Lung (tissue), 17 donors: ENCODE measurements at places on chromosomes 2 and 18.
A peak's percentile ranks its signal among the peaks of the same experiment; 100 is the strongest.

- DNase-seq = peak; percentile 26
Measured at GRCh38 chr18:23228102-23229061, 93.1 kb downstream of the CABLES1 start.

DNA sequence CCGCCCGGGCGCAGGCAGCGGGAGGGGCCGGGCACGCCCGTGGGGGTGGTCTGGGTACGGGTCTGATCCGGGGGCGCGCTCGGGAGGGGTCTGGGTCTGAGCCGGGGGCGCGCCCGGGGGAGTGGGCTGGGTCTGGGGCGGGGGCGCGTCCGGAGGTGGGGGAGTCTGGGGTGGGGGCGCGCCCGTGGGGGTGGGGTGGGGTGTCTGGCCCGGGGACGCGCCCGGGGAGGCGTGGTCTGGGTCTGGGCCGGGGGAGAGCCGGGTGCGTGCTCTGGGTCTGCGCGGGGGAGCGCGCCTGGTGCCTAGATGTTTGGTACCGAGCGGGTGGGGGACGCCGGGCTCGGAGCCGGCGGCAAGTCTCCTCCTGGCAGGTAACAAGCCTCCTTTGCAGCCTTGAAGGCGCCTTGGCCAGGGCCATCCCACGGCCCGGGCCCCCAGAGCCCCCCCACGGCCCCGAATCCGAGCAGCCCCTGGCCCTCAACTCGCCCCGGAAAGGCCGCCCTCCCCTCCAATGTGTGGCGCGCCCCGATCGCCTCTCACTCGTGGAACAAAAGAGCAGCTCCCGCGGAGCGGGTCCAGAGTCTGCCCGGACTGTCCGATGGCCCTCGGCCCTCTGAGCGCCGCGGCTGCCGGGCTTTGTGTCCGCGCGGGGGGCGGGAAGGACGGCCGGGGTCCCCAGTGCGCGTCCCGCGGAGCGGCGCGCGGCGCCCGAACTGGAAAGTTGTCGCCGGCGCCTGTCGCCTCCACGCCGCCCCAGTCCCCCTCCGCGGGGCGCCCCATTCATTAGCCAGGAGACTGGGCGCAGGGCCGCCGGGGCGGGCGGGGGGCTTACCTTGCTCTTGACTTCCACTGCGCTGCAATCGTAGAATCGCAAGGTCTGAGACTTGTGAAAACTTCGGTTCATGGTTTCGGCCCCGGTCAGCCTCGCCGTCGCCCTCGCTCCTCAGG, 595 bp downstream of the PARD6G start:
- DNase-seq = peak; percentile 66

DNA sequence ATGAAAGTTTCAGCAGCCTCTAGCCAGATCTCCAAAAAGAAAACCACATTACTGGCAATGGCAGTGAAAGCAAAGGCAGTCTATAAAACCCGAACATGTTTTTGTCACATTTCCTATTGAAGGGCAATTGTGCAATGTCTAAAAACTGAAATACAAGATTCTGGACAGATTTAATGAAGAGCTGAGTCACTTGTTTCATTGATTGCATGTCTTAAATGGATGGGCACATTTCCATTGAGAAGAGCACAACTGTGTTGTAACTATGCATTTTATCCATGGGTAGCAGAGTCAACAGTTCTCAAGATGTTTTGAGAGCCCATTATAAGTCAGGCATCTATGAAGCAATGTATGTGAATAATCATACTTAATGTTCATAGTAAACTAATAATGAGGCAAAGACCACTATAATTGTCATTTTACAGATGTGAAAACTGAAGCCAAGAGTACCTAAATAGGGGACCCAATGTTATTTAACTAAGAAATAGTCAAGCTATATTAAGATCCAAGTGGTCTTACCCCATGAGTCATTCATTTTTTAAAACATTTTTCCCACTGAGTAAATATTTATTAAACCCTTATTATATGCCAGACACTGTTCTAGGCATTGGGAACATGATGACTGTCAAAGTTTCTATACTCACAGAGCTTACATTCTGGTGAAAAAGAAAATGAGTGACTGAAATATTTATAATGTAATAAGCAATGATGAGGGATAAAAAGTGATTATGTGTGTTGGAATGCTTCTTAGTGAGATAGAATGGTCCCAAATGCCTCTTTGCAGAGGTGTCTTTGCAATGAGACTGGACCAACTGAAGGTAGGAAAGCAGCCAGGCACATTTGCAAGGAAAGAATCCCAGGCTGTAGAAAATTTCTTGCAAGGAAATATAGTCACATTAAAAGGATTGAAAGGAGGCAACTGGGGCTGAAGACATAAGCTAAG, 818.9 kb upstream of the ACVR2A start:
- peak; percentile 90 for DNase-seq

GRCh38 chr18:59655676-59656075, 41.5 kb downstream of the CCBE1 start:
- peak; percentile 12 for DNase-seq

DNA sequence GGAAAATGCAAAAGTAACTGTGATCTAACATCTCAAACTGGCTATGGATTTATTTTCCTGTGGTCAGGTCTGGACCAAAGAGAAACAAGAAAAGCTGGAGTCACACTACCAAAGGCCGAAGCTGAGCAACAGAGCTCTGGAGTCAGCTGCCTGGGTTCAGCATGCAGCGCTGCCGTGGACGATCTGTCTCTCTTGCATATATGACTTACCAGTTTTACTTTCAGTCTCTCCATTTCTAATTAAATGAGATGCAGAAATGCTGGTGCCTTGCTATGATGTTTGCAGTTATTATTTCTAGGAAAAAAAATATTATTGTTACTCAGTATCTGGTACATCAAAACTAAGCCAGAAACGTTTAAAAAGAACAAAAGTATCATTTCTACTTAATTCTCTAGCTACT, 813.2 kb downstream of the RNF144A start:
- DNase-seq = no peak

DNA sequence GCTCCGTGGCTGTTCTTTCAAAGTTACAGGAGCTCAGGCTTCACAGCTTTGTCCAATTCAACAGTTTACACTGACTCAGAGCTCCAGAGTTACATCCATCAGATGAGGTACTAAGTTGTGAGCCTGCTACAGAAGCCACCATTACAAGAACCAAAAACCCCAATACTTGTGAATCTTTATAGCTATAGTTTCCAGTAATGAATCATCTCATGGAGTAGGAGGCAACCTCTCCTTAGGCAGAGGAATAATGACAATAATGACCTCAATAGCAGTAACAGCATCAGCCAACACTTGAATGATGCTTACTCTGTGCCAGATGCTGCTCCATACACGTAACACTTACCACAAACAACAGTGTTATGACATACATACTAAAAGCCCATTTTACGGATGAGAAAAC, 3.6 kb downstream of the ZC3H8 start:
- DNase-seq = no peak

- DNase-seq = no peak
Measured at GRCh38 chr2:109331896-109332848, 203.2 kb downstream of the SH3RF3 start.
